ENCODE measurements at places on chromosomes 1 and 21. TPM values are rescaled to one million over a fixed set of nuclear protein-coding genes. Genes with fewer than 3 reads are reported as not detected.

The FAM163A gene
- total RNA-seq = 0.36 TPM

The HTR6 gene
- total RNA-seq = not detected

The CDC42 gene
- 246 TPM for total RNA-seq

The RAD54L gene
- not detected for total RNA-seq

The CYYR1 gene
- total RNA-seq = 4.5 TPM

- no peak for DNase-seq
Observed at GRCh38 chr1:161962091-161962887, 61.4 kb downstream of the OLFML2B start.

DNA sequence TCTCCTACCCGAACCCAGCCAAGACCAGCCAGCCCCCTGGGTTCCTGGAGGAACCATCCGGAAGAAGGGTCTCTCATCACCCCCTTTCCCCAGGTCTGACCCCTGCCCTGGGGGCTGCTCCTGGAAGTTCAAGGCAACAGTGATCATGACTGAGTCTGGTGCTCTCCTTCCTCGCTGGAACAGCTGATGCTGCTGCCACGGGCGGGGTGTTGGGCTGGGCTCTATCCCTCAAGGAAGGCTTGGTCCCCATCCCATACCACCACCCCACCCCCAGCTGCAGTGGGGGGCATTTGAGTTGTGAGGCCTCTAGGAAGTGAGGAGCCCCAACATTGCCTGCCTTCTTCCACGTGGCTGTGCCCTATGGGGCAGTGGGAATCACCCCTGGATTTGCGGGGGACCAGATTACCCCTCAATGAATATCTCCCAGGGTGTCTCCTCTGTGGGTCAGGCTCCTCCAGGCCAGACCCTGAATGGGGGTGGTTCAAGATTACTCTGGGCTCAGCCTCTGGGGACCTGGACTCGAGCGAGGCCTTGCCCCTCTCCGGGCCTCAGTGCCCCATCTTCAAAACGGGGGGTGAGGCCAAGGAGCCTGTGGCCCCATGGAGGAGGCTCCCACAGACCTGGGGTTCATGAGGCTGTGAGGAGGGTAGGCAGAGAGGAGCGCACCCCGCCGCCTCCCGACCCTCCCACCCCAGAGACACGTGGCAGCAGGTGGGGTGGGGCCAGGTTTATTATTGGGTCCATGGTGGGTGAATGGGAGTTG lies 2.8 kb downstream of the MASP2 start:
- peak; percentile 40 for DNase-seq

DNA sequence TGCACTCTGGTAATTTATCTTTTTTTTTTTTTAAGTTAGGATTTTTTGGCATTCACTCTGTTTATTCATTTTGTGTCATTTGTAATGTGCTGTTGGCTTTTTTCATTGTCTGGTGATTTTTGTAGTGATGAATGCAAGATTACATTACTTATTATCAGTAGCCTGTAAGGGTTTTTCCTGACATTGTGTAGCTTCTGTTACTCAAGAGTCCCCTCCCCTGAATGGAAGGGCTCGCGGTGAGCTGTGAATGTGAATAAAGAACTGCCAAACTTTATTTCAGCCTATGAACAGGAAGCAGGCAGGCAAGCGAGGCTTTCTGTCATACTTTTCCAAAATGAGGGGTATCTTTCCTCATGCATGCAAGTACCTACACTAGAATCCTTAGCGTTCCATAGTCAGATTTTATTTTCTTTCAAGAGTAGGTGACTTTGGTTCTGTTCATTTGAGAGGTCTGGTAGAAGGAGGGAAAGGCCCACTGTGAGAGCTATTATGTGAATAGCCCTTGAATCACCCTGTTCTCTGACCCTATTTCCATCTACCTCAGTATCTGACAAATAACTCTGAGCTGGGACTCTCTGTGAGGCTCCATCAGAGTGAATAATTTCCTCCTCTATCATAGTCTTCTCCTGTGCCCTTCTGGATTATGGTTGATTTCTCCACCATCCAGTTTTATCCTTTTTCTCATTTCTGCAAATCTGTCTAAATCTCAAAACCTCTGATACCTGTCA lies 114.0 kb downstream of the CD247 start:
- DNase-seq = no peak

GRCh38 chr21:44517175-44517899 lies 22.7 kb downstream of the KRTAP10-1 start:
- DNase-seq = no peak

DNA sequence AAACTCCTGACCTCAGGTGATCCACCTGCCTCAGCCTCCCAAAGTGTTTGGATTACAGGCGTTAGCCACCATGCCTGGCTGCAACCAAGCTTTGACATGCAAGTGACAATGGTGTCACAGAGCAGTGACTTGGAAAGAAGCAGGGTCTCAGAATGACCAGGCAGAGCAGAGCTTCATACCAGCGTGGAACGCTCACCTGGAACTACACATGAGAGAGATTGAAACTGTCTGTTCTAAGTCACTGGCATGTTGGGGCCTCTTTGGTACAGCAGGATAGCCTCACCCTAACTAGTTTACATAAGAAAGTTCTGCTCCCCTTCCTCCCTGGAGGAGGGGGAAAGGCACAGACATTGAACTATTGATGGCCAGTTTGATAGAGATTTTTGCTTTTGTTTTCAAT lies 47.5 kb upstream of the ITPKB start:
- no peak for DNase-seq

DNA sequence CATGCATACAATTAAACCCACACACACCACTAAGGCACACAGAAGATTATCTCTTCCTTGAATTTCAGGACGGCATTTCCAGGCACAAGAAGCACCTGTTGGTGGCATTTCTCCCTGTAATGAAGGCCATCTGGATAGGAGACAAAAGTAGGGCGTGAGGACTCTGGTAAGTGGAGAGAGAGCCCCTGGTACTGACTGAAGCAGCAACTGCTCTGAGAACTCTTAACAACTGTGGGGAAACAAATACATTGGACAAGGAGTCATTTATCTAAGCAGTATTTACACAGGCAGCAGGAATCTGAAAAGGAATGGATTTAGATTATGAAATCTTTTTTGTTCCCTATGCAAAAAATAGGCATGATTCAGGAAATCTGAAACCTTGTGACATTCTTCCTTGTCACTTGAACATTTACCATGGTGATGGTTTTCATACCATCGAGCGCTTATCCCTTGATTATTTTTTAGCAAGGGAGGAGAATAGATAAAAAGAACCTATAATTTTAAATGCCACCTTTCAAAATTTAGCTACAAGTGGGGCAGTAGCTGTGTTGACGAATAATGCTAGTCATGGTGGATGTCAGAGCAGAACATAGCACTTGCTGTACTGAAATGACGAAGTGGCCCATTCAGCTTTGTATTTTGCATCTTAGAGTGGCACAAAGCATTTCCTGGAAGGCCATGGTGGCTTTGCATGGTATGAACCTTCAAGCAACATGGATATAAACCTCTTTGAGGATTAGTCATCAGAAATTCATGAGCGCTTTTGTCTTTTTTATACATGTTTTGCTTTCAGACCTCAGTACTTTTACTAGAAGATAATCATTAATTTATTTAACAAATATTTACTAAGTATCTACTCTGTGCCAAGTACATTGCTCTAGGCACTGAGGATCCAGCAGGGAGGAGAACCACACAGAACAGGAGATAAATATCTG lies 362.0 kb downstream of the ADGRL2 start:
- DNase-seq = no peak

GRCh38 chr1:164838786-164839185 lies 279.8 kb downstream of the PBX1 start:
- no peak for DNase-seq

- no peak for DNase-seq
Observed at GRCh38 chr1:6273380-6273891, 12.5 kb upstream of the GPR153 start.

- DNase-seq = no peak
Observed at GRCh38 chr1:30735668-30736498, 12.5 kb upstream of the MATN1 start.

- no peak for DNase-seq
Observed at GRCh38 chr21:21383126-21383525, 384.9 kb downstream of the NCAM2 start.

DNA sequence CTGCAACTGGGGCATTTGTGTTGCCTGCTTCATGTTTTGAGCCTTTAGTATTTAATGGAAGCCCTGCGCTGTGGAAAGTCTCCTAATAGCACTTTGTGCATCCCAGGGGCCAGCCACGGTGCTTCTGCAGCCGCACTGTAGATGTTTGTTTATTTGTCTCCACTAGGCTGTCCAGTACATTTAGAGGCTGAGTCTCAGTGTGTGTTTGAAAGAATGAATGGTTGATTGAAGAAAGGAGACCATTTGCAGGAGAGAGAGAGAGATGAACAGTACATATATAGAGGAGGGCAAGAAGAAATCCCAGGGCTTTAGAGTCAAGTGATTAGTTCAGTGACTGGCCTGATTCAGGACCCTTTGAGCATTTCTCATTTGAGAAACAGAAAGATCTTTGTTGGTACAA lies 33.9 kb downstream of the MPZL1 start:
- no peak for DNase-seq

All from sigmoid colon (tissue), 7 donors.